ENCODE measurements at places on chromosomes 6 and 20.

- no peak for DNase-seq
These were observed 44.8 kb upstream of the AFDN start for GRCh38 chr6:167781868-167782267.

DNA sequence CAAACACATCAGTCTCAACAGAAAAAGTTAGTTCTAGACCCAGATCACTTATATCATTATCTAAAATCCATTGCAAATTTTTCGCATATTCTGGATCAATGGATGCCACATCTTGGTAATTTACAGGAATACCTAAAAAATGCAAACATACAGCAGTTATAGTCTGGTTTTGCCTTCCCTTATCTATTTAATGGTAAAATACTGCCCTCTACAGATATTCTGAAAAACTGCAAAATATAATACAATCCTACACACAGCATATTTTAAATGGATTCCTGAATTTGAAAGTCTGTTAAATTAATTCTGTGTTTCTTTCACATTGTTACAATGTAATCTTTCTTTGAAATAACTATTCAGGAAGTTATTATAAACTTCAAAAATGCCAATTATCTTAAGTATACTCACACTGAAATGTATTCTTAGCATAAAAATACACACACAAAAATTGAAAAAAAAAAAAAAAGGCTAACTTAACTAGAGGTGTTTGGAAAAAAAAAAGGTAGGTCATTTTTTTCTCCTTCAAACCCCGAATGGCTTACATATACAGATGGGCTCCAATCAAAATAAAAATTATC lies 88.4 kb downstream of the HACE1 start:
- DNase-seq, result no peak

- no peak for DNase-seq
These were observed 42.5 kb upstream of the TLDC2 start for GRCh38 chr20:36833275-36834020.

DNA sequence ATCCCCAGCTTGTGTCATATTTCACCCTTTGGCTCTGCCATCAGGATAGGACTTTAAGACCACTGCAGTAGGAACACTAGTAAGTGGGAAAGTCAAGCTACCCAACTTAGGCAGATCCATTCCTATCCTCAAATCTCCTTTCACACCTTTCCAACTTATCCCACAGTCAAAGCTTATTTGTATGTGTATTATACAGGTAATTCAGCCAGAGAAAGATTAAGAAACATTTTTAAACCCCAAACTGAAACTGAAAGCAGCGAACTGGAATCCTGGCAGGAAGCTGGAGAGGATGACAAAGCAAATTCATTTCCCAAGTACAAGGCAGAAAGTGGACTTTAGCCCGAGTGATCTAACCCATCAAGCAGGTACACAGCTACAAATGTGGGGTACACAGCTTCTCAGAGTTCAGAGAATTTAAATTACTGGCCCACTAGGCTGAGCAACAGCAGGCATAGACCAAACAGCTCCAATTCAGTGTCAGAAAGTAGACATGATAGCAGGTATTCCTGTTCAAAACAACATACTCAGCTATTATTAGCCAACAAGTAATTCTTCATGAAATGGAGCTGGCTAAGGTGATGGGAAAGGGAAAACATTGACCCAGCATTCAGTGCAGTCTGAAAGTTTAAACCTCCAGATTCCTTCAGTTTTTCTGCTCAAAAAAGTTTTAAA lies 39.1 kb downstream of the ILRUN start:
- no peak for DNase-seq

DNA sequence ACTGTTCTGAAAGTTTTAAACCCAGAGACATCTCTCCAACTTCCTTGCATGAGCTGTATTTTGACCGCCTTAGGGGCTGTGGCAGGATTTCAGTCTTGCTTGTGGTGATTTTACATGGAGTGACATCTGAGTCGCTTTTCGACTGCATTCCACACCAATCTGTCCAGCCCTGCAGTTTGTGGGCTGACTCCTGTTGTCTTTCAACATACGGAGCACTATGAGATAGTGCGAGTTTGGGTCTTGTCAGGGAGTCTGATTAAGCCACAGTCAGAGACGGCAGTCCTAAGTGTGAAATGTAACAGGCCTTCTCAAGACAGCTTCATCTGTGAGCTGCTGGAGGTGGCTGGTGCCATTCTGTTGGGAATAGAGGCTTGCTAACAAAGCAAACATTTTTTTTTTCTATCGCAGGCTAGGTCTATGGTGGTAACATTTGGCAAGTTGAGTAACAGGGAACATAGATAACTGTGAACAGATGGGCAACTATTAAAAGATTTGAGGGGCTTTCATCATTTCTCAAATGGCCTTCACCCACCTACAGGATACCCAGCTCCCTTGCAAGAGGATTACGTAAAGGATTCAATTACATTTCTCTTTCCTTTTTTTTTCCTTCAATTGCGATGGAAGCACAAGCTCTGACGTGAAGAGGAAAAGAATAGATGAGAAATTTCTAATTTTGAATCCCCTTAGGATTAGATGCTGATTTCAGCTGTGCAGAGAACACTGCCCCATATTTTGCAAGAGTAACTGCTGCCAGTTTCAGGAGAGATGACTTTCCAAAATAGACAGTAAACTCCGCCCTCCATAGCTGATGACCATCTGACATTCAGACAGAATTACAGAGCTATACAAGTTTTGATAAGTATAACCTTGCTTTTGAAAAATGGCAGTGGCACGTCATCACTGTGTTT lies 25.1 kb downstream of the CAP2 start:
- DNase-seq, result no peak

DNA sequence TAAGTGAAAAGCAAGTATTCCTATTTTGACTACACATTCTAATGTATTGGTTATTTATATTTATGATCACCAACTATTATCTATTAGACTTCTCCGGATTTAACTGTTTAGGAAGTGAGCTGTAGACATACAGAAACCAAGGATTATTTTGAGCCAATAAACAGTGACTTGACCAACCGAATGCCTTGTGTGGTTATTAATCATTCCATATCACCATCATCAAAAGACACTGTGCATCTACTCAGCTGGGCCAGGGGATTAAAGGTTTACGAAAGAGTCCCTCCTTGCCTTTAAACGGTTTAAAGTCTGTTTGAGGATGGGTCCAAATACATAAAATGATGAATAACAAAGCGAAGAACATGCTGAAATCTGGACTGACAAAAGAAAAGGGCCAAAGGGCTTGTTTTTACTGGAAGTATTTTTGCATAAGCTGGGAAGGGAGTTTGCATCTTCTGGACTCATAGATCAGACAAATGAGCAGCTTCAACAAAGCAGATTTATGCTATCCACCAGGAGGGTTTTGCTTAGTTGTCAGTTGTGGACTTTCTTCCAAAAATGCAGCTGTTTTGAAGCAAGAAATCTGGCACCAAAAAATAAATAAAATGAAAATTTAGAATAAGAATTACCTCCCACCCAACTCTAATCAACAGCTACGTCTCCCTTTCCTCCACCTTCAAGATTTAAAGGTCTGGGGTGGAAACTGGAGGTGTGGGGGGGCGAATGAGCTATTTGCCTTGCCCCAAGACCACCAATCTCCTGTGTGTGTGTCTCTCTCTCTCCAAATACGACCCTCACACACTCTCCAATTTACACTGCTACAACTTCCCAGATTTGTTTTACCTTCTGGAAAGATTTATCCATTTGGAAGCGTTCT lies 33.6 kb upstream of the ID4 start:
- DNase-seq, result no peak

DNA sequence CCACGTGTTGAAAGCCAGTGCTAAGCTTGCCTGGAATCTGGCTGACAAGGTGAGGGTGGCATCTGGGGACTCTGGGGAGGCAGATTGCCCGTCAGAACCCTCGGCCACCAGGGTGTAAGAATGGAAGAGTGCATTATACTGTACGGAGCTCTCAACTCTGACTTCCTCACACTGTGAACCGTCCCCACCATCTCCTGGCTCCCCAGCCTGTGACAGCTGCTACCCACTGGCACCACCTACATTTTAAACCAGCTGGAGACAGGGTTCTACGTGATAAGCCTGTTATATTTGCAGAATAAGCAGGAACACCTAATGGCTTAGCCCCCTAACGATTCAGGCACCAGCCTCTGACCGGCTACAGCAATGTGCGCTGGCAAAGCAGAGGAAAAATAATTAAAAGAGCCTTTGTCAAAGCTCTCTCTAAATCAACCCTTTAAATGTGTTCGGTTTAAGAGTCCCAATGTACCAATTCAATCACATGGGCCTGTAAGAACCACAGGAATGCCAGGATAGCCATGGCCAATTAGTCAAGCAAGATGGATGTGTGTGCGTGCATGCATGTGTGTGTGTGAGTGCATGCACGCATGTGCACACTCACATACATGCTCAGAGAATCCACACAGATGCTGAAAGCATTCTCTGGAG lies 89.1 kb upstream of the TAB2 start:
- no peak for DNase-seq

Data from posterior cingulate gyrus (tissue), 11 donors.